RPMI8226 (cell line): ENCODE measurements at places on chromosomes 13 and 19.

- DNase-seq = no peak
Measured at GRCh38 chr19:18856385-18857126, 24.8 kb downstream of the UPF1 start.

- no peak for DNase-seq
Measured at GRCh38 chr13:25701304-25701703, 329.5 kb downstream of the ATP8A2 start.

DNA sequence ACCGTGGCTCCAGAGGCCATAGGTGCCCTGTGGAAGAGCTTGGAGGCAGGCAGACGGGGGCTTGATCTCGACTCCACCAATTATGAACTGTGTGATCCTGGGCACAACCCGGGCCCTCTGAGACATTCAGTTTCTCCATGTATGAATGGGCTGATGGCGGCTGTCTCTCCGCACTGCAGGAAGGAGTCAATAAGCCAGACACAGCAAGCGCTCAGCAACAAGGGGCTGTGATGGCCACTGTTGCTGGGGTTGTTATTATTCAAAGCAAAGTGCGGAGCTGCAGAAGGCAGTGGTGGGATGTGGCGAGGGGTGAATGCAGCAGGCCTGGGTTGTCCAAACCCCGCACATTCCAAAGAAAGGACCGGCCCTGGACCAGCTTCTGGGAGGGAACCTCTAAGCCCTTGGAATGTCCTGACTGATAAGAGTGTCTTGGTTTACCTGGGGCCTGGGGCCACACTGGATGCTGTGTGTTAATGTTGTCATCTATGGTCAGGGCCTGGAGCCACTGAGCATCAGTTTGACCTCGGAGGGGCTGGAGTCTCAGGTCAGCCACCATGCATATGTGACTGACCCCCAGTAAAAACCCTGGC is 8.3 kb downstream of the TMEM143 start:
- no peak for DNase-seq

GRCh38 chr19:884420-885211 is 8.4 kb downstream of the MED16 start:
- no peak for DNase-seq

GRCh38 chr19:41619018-41619556 is 7.8 kb downstream of the CEACAM4 start:
- DNase-seq = no peak

DNA sequence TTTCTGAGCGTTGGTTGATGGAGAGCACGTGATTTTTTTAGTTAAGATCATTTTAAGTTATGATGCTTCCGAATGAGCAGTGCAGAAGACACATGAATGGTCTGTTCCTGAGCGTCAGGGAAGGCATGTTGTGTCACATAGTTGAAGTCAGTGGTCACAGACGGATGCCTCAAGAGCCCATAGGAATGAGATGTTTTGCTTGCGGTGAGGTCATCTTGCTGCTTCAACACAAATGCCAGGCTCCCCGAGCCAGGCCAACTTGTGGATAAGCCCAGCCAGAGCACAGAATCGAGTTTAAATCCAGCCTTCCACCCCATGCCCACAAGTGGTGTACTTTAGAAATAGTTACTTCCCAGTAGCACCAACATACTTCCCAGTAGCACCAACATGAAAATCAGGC is 5.4 kb downstream of the UPF3A start:
- DNase-seq = no peak

- no peak for DNase-seq
Measured at GRCh38 chr13:64936879-64937278, 2293.3 kb downstream of the PCDH9 start.

DNA sequence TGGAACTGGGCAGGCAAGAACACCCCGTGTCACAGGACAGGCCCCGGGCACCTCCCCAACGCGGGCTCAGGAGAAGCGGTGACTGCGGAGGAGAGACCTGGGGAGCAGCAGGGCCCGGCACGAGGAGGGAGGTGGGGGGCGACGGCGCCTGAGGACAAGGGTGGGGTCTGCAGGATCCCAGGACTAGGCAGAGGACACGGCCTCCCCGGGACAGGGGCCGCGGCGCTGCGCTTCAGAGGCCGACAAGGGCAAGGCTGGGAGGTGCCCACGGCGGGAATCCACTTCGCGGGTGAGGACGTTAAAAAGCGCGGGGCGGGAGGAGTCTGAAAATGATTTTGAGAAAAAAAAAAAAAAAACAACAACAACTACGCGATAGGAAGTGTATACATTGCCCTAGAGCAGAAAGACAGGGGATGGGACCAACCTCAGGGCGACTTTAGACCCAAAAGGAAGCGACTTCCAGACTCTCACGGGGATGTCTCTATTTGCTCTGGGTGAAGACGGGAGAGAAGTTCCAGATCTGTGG is 44.9 kb downstream of the ZNF611 start:
- DNase-seq = peak; percentile 35

DNA sequence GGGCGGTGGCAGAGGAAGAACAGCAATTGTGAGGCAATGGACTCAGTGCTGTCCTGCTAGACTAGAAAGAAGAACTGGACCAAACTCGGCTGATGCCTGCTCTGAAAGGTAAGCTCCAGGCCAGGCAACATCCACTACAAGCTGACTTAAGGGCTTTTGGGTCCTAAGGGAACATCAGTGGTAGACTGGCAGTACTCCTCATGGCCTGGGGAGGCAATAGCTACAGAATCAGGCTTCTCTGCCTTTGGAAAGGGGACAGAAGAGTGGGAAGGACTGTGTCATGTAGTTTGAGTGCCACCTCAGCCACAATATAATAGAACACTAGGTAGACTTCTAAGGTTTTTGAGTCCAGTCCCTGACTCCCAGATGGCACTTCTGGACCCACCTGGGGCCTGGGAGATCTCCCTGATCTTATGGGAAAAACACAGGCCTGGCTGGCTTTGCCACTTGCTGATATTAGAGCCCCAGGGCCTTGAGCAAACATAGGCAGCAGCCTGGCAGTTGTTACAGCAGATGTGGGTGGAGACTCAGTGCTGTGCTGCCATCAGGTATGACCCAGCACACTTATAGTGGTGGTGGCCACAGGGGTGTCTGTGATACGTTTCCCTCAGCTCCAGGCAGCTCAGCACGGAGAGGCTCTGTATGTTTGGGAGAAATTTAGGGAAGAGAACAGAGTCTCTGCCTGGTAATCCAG is 9.2 kb upstream of the CLC start:
- DNase-seq = no peak

DNA sequence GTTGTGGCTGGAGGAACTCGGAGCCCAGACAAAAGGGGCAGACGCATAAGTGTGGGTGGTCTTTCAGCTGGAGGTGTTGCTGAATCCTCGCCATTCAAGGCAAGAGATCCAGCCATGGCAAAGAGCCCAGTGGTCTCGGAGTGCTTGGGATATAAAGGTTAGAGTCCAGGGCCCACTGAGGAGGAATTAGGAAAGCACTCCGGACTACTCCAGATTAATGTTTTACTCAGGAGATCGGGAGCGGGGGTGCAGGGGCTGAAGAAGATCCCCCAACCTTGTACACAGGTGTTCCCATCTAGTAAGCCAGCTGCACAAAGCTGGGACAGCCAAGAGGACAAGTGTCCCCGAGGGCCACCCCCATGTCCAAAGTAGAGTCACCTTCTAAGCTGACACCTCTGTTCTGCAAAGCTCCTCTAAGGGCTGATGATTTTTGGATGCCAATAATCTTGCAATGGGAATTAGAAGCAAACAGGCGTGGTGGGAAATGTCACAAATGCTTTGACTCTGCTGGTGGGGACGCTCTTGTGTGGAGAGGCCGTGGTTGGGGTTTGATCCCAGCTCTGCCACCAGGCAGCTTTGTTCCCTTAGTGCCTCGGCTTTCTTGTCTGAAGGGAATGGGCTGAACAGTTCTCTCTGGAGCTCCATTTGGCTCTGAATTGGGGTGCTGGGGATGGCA is 194.3 kb upstream of the SOX1 start:
- DNase-seq = no peak

DNA sequence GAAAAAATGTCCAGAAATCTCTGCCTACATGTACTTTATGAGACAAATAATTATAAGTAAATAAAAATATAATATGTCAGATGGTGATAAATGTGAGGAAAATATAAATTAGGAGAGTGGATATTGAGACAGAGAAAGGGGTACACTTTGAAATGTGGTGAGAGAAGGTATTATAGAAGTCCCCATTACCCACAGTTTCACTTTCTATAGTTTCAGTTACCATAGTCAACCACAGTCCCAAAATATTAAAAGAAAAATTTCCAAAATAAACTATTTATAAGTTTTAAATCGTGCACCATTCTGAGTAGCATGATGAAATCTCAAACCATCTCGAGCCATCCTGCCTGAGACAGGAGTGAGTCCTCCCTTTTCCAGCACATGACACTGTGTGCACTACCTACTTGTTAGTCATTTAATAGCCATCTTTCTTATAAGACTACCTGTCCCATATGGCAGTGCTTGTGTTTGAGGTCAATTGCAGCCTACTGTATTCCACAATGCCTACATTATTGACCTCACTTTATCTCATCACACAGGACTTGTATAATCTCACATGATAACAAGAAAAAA is 653.7 kb downstream of the DACH1 start:
- no peak for DNase-seq

DNA sequence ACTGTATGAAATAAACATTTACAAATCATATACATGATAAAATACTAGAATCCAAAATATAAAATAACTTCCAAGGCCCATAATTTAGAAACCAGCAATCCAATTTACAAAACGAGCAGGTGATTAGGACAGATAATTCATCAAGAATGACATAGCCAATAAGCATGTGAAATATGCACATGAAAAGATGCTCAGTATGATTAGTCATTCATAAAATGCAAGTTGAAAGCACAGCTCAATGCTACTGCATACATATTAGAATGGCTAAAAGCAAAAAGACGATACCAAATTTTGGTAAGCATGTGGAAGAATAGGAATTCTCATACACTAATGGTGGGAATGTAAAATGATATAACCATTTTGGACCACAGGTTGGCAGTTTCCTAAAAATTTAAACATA is 837.2 kb upstream of the MIR17HG start:
- no peak for DNase-seq

DNA sequence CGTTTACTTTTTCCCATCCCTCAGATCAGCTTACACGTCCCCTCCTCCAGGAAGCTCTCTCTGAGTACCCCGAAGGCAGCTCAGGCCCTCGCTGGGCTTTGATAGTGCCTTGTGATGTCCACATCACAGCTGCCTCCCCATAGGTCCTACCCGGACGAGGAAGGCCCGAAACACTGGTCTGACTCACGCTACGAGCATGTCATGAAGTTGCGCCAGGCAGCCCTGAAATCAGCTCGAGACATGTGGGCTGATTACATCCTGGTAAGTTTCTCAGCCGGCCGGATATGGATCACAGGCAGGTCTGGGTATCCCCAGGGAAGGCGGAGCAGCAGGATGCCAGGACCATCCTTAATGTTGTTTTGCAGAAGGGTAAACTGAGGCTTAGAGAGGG is 4.8 kb downstream of the COLGALT1 start:
- no peak for DNase-seq
